AG04449 (cell line): ENCODE measurements at places on chromosomes 2 and 18.
A peak's percentile ranks its signal among the peaks of the same experiment; 100 is the strongest.

DNA sequence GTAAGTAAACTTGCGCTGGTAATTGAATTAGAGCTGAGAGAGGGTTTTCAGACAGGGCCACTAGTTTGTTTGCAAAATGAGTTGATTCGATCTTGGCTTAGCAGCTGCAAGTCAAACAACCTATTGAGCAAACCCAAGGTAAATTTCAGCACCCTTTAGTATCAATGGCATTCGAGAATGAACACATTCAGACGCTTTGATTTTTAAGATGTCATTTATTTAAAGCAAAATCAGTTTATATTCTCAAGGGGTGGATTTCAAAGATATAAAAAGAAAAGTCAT is 44.2 kb downstream of the TGIF1 start:
- no peak for DNase-seq

- DNase-seq, result no peak
Observed at GRCh38 chr2:111100765-111101162, 19.9 kb upstream of the BCL2L11 start.

GRCh38 chr2:105544591-105545377 is 145.9 kb upstream of the FHL2 start:
- no peak for DNase-seq

GRCh38 chr2:238456449-238456848 is 29.7 kb downstream of the ASB1 start:
- DNase-seq, result no peak

GRCh38 chr2:127415593-127416505 is 2.4 kb upstream of the PROC start:
- DNase-seq, result no peak

DNA sequence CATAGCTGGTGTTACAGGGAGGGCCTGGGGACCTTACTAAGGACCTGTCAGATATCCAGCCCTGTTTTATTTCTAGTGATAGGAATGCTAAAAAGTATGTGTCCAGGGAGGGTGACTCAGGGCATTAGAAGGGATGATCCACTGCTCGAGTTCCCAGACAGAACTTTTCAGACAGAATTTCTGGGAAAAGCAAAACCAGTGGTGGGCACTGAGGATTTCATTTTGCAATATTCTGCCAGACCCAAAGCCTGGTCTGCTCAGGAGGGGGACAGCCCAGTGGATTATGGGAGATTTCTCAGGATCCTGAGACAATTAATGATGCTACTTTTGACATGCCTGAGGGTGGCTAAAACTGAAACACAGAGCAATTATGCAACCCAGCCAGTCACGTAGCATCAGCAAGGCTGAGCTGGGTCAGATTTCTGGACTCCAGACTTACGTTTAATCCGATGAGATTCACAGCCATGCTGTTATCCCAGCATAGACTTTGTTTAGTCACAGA is 4.7 kb upstream of the KCNE4 start:
- DNase-seq, result peak; percentile 97

DNA sequence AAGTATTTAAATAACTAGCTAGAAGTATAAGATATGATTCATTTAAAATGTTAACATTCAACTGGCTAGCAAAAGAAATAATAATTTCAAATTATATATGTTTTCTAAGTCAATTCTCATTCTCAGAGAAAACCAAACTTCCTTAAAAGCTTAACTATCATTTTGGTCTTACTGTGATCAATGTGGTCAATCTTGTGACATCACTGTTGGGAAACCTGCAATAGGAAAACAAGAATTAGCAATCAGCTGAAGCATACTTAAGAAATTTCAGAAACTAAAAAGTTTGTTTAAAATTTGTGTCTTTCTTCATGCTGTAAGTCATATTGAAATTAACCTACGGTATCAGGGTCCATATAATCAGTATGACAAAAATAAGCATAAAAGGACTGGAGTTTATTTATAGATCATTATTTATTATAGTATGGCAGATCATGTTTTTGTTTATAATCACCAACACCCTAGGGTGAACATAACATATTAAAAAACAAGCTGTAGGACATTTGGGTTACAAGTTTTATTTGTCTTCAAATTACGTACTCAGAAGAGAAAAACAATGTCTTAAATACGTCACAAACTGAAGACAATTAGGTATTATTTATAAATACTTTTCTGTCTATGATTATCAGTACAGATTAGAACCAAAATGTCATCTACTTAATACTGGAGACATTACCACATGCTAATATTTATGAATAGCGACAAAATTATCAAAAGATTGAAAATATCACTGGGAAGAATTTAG is 60.5 kb downstream of the BAZ2B start:
- no peak for DNase-seq

DNA sequence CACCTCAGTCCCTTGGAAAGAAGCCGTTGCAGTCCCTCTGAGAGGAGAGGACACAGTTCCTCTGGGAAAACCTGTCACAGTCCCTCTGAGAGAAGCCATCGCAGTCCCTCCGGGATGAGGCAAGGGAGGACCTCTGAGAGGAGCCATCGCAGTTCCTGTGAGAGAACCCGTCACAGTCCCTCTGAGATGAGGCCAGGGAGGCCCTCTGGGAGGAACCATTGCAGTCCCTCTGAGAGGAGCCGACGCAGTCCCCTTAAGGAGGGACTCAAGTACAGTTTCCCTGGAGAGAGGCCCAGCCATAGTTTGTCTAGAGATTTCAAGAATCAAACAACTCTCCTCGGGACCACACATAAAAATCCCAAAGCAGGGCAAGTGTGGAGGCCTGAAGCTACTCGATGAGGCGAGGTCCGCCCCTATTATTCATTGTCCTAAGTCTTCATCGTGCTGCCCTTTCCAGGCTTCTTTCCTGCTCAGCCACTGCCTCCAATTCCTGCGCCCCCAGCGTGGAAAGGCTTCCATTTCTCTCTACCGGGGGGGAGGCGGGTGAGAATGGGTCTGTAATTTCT is 630 bp upstream of the ZNF512 start:
- no peak for DNase-seq

DNA sequence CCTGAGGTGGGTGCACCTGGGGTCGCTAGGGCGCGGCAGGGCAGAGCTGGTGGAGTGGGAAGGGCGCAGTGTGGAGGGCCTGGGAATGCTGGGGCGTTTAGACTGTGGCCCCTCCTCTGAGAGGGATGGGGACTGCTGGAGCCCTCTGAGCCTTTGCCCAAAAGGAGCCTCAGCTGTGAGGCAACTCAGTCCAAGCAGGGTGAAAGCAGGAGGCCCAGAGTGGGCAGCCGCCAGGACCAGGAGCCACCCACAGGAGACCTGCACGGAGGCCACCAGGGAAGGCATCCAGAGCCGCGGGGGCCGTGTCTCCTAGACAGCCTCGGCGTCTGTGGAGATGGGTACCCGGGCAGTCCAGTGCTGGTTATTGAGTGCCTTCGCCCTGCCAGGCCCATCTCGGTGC is 114.9 kb downstream of the SEPTIN10 start:
- no peak for DNase-seq
